CD14-positive monocyte (primary cell): ENCODE measurements at places on chromosomes 5 and 9.

DNA sequence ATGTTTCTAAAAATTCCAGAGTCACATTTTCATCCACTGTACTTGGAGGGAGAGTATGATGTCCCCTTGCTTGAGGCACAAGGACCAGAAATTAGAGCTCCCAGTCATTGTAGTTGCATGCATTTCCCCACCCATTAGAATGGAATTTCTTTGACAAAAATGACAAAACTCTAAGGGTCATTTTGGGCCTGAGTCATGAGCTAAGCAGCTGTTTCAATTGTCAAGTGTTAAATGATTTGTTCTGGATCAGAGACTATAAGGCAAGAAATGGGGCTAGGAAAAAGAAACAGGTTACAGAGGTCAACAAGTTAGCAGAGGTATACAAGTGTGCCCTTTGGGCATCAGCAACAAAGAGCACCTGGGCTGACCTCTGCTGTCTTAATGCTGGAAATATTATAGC lies 131.2 kb upstream of the IQGAP2 start:
- DNase-seq: no peak

DNA sequence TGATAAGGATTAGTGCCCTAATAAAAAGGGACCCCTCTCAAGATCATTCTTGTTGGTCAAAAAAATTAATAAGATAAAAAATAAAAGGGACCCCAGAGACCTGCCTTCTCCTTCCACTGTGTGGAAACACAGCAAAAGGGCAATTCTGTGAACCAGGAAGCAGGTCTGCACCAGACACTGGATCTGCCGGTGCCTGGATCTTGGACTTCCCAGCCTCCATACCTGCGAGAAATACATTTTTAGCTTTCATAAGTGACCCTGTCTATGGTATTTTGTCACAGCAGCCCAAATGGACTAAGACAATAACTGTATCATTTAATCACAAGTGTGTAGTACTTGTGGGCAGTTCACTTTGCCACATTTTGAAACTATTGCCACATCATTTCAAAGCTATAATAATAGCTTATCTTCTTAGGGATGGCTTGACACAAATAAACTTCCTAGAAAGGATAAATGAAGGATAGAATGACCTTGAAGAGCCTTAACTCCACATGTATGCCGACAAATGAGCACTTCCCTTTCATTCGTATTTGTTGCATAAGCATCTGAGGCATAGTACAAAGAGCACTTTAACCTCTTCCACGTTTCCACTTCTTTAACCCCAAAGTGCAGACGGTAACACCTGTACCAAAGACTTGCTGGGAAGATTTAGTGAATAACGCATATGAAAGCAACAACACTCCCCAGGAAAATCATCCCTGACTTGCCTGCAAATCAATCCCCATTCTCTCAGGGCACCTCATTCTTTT lies 336.5 kb downstream of the RFX3 start:
- no peak for DNase-seq

GRCh38 chr5:2021484-2022176 lies 138.9 kb upstream of the IRX4 start:
- DNase-seq: no peak

- DNase-seq: peak; percentile 16
Observed at GRCh38 chr5:36305571-36306326, 4.0 kb upstream of the RANBP3L start.

- DNase-seq: no peak
Observed at GRCh38 chr9:109418827-109419226, 79.3 kb downstream of the PTPN3 start.

GRCh38 chr9:74773886-74774479 lies 113.7 kb downstream of the TRPM6 start:
- peak; percentile 61 for DNase-seq

DNA sequence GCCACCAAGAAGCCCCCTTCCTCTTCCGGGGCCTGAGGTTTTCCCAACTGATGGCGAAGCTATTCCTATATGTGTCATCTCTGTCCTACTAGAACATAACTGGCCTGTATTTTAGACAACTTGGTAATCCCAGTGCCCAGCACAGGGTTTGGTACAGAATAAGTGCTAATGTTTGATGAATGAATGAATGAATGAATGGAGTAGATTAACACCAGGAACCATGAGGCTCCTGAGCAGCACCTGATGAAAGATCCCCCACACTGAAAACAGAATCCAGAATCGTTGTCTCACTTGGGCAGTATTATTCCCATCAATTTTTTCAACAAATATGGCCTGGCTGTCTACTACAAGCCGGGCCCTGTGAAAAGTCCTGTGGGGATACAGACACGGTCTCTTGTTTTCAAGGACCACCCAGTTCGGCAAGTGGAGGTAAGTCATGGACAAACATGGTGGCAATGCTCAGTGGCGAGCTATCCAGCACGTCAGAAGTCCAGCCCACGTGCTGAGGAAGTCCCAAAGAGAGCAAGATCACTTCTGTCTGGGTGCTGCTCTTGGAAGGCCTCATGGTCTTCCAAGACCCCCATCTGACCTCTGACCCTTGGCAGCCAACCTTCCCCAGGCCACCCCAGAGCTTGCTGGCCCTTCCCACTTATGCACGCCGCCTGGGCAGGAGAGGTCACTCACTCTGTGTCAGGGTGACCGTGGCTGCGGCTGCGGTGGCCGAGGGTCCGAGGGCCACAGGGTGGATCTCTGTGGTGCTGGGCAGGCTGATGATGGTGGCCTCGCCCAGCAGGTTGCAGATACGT lies 1.0 kb downstream of the NAIF1 start:
- no peak for DNase-seq

- no peak for DNase-seq
Observed at GRCh38 chr9:84129529-84129928, 148.9 kb downstream of the RMI1 start.

DNA sequence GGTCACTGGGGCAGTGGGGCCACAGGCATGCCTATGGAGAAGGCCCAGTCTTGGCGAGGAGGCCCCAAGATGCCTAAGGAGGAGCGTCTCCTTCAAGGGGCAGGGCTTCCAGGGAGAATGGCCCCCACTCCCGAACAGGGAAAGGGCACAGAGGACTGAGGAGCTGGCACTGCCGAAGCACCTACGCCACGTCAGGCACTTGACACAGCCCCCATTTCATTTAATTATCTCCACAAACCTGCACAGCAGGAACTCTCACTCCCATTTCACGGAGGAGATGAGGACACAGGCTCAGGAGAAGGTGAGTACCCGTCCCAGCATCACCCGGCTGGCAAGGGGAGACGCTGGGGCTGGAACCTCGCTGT lies 26.0 kb downstream of the EGR1 start:
- no peak for DNase-seq

DNA sequence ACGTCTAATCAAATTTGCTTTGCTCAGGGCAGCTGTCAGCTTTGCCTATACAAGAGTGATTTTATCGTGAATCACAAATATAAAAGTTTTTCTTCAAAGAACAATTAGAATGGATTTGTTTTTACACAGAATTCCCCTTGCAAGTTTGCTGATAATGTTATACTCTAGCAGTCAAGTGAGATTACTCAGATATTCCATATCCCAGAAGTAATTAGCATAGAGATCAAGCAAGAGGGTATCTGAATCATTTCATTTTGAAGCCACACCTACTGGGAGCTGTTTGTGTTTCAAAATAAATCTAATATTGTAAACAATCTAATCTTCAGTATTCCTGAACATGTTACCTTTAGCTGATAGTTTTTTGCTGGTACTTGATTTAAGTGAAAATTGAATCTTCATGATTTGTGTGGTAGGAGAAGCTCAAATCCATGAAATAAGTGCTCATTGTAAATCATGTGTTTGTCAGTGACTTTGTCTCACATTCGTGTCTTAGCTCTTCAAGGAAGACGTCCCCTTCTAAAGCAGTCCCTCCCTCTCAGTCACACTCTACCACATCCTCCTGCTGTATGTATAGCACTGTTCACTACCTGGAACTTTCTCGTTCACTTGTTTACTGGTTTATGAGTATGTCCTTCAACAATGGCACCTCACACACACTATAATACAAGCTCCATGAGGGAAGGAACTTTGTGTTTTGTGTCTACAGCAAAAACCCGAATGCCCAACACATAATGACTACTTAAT lies 3.3 kb upstream of the TTC39B start:
- no peak for DNase-seq

DNA sequence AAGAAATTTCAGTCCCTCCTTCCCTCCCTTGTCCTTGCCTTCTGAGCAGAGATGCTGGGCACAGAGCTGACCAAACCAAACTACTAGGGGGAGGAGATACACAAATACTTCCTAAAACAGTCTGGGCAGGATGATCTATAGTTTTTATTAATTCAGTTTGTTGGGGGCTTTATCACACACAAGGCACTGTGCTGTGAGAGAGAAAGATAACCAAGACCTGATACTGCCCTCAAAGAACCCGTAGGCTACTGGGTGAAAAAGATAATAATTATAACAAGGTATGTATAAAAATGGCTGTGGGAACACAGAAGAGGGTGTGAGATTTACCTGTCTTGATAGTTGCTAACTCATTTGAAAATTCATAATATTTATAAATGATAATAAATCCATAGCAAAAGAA lies 354.7 kb downstream of the NDUFS4 start:
- no peak for DNase-seq

- no peak for DNase-seq
Observed at GRCh38 chr5:118450554-118451332, 537.6 kb downstream of the DTWD2 start.
